ENCODE measurements at places on chromosomes 4 and X.

DNA sequence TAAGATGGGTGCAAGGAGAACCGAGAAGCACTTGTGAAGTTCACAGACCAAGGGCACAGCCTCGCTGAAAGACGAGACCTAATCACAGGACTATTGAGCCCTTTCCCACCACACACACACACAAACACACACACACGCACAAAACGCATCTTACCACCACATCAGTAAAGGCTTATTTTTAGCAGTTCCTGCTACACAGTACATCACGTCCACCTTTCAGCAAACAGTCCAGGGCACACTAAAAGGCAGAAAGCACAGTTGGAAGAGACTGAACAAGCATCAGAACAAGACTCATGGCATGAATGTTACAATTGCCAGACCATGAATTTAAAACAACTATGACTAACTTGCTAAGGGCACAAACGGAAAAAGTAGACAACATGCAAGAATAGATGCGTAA lies 83.6 kb upstream of the MAPK10 start:
- DNase-seq, result no peak

DNA sequence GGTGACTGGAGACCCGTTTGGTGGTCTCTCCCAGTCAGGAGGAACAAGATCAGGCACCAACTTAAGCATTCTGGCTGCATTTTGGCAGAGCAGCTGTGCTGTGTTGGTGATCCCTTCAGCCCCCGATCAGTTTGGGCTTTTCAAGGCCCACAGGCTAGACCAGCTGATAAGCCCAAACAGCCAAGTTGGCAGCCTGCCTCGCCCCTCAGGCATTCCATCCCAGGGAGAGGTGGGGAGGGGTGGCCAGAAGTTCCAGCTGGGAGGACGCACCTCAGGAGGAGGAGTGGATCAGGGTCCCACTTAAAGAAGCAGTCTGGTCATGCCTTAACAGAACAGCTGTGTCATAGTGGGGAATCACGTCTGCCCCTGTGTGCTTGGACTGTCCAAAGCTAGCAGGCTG lies 105.8 kb downstream of the CHIC1 start:
- no peak for DNase-seq

GRCh38 chr4:127229855-127230608 lies 402.7 kb upstream of the INTU start:
- no peak for DNase-seq

GRCh38 chr4:69780141-69780540 lies 19.7 kb upstream of the SULT1B1 start:
- no peak for DNase-seq

DNA sequence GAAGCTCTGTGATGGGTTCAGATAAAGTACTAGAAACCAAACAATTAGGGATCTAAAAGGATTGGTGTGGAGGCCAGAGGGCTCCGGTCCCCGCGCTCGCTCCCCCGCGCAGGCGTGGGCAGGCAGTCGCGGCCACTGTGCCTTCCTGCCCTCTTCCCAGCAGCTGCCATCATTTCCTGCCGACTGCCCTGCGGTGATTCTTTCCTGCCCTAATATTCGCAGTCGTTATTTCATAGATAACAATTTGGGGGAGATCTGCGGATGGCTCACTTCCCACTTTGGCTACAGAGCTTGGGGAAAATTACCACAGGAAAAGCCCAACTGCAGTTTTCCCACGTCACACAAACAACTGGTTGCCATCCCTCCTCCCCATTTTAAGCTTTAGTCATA lies 2.2 kb downstream of the GRIA2 start:
- no peak for DNase-seq

DNA sequence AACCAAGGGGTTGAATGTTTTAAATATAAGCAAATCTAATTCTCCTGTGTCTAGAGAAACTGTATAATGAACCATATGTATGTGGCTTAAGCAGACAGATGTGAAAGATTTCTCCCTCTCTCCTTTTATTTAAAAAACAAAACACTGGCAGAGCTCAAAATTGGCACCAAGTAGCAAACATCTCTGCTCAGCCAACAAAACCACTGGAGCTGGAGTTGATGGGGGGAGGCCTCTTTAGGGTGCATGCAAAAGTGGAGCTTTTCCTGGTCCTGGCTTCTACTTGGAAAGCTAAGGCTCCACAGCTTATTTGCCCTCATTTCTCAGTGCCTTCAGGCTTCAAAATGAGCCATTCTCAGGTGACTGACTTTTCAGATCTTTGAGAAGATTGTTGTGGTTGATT lies 95.6 kb downstream of the REPS2 start:
- no peak for DNase-seq

- no peak for DNase-seq
Measured at GRCh38 chr4:83107631-83108030, 6.9 kb downstream of the PLAC8 start.

DNA sequence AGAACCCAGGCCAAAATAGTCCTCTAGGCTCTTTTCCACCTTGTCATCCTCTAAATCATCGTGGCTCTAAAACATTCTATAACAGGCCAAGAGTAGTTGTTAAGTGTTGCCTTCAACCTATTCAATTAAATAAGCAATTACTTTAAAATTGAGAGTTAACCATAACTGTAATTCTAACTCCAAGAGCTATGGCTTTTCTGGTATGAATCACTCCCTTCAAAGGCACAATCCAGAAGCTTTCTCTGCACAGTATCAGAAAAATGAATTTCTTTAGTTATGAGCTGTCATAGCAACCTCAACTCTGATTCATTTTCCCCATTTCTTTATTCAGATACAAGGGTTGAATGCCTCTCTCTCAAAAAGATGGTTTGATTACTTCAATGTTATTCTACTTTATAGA lies 21.7 kb downstream of the INPP4B start:
- DNase-seq, result no peak

DNA sequence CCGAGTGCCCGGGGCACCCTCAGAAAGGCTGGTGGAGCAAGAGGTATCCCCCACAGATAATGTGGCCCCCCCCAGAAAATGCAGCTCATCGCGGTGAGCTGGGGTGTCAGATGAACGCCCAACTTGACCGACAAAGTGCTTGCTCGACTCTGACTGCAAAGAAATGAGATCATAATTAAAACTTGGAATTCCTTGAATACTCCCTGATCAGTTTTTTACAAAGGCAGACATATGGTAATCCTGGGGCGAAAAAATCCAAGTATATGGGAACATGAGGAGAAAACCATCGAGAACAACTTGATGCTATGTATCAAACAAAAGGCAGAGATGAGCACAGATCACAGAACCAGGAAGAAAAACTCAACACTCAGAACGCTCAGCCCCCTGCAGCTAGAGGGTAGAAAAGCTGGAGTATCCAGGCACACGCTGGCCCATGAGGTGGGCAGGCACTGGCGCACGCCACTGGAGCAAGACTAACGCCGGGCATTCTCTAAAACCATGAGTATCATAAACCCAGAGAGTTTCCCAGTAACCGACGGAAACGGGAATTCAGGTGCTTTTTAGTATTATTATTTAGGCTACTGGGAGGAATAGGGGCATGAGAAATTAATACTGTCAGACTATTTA lies 127.3 kb downstream of the AFAP1 start:
- no peak for DNase-seq

DNA sequence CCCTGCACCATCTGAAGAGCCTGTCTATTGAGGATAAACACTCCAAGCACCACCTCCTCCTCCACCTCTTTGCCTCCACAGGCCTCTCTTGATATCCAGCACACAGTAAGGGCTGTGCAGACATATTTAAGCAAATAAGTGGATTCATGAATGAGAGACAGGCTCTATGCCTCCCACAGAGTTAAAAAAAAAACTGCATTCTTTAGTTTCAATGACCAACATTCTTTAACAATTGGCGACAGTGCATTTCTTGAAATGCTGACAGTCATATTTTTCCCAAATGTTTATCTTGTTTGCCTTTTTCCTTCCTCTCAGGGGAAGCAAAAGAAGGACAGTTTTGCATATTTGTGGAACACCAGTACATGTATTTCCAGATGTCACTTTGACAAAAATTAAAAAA lies 38.6 kb downstream of the MXRA5 start:
- DNase-seq, result no peak

GRCh38 chr4:73764513-73764912 lies 24.1 kb downstream of the CXCL8 start:
- no peak for DNase-seq

GRCh38 chrX:103329991-103330390 lies at the start of gene TCEAL7:
Gene TCEAL7 (plus strand): TSS chrX:103330239. CDS start chrX:103331404, 1,165 bp downstream.
- DNase-seq, result peak; percentile 38

GRCh38 chr4:80956421-80956820 lies 74.1 kb upstream of the BMP3 start:
- DNase-seq, result no peak

DNA sequence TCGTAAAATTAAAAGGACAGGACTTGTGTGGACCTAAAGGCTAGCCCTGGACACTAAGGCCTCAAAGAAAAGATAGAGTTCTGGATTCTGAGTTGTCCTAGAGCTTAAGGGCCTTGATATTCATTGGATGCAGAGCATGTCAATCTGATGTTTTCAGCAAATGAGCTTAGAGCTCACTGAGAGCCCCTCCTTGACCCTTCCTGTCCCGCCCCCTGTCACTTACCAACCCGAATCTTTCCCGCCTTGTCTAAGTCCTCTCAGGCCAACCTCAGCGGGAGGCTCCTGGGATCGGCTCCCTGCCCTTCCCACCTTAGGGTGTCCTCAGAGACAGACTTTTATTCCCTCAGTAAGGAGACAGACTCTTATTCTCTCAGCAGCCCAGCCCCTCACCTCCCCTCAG lies at the start of gene CT47C1:
Gene CT47C1, plus strand, starts transcription at position 250 of the 400 bp plus-strand sequence. CDS start 233 bp downstream, outside the sequence.
- no peak for DNase-seq

DNA sequence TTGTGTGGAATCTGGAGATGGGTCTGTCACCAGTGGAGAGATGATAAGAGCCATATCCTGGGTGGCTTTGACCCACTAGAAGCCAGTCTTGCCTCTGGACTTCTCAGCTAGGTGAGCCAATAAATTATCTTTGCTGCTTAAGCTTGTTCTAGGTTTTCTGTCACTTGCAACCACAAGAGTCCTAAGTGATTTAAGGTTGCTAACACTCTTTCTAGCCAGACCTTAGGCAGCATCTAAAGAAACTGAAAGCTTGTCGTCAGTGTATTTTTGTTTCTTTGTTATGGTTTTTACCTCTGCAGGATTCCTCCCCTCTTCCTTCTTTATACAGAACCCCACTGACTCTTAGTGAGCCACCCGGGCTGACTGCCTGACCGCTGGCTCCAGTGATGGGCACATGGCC lies 37.1 kb upstream of the STIM2 start:
- DNase-seq, result no peak

DNA sequence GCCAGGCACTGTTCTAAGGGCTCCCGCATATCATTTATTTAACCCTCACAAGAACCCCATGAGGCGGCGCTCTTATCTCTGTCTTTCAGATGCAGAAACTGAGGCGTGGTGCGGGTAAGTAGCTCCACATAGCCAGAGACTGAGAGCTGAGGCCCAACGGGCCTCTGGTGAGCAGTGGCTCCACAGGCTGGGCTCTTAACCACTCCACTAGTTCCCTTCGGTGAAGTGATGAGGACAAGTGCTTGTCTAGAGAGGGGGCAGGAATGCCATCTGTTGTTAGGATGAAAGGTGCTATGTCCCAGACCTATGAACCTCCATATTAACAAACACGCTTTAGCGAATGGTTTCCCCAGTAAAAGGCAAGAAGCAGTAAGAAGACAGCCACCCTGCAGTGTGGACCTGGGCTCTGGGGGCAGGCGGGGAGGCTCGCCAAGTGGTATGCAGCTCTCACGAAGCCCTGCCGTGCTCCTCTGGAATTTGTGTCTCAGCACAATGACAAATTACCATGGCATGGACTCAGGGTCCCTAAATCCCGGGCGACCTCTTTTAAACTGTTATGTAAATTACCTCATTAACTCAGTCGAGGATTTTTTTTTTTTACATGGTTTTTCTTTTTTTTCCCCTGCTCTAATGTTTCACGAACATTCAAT lies 20.9 kb upstream of the S100G start:
- DNase-seq, result no peak

Data from WERI-Rb-1 (cell line).